ENCODE measurements at places on chromosomes 7 and 10.
A peak's percentile ranks its signal among the peaks of the same experiment; 100 is the strongest.

- no peak for DNase-seq
Observed at GRCh38 chr10:131773370-131774343, 127.2 kb upstream of the PPP2R2D start.

- DNase-seq = no peak
Observed at GRCh38 chr10:1272777-1273161, 216.6 kb downstream of the WDR37 start.

DNA sequence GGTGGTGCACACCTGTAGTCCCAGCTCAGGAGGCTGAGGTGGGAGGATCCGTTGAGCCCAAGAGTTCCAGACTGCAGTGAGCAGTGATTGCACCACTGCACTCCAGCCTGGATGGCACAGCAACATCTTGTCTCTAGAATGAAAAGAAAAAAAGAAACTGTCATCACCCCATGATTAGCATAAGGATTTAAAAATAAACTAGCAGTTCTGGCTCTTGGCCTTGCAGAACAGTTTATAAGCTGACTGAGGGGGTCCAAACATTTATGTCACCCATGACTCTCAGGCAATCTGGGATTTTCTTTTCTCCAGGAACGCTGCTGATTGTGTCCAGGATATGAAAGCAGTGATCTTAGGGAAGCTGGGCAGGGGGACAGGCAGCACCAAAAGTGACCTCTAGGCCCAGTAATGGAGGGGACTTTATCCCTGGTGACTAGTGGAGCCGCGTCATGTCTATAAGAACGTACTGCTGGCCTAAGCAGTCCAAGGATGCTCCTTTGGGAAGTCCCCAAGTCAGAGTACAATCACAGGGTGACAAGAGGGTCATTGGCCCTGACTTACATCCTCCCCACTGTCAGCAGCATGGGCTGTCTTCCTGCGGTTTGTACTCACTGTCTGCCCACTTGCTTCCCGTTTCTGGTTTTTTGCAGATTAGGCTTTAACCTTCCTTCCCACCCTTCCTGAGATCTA, 177.4 kb downstream of the ARHGAP12 start:
- no peak for DNase-seq

DNA sequence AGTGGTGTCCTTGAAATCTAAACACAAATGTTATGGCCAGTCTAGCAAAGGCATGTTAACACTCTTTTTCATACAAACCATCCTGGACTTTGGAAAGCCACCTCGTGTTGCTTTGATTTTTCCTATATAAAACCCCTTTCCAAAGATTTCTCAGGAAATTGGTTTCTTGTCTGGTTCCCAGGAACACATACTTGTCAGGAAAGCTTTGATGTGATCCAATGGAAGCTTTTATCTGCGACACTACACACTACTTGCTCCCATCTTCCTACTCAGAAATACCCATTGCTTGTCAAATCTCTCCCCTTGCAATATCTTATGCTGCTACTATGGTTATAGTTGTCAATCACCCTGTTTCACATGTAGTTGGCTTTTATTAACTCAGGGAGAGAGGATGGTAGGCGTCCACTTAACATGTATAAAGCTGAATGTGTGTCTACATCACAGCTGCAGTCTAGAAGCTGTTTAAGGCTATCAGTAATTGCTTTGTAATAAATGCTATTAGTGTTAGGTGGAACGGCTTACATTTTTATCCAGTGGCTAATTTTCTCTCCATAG, 189.6 kb downstream of the GPAM start:
- no peak for DNase-seq

- peak; percentile 98 for DNase-seq
Observed at GRCh38 chr10:126247446-126247975, 140.8 kb downstream of the ADAM12 start.

GRCh38 chr10:24360282-24361127, 151.6 kb downstream of the KIAA1217 start:
- no peak for DNase-seq

GRCh38 chr7:120272701-120273475, at the start of gene KCND2:
TSS of gene KCND2 (plus strand) at chr7:120273175.
- no peak for DNase-seq

GRCh38 chr10:79413196-79413595, 32.2 kb downstream of the ZCCHC24 start:
- DNase-seq = no peak

GRCh38 chr10:18681366-18681765, 22.1 kb downstream of the ARL5B start:
- peak; percentile 36 for DNase-seq

- DNase-seq = no peak
Observed at GRCh38 chr10:33087152-33087551, 129.1 kb upstream of the ITGB1 start.

DNA sequence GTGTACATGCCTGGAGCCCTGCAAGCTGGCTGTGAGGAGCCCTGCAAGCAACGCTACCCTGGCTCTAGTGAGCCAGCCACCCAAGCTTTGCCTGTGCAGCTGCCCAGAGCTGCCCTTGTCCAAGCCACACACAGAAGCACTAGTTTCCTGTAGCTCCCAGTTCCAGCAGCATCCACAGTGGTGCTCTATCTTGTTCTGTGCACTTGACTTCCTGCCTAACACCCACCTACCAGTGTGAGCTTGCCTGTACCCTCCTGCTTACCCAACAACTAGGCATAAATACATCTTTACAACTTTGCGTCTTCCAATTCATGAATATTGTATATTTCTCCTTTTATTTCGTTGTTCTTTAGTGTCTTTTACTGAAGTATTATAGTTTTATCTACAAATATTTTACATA, 32.2 kb upstream of the ZNF518A start:
- no peak for DNase-seq

GRCh38 chr10:117260084-117260483, 19.2 kb downstream of the SLC18A2 start:
- DNase-seq = no peak

DNA sequence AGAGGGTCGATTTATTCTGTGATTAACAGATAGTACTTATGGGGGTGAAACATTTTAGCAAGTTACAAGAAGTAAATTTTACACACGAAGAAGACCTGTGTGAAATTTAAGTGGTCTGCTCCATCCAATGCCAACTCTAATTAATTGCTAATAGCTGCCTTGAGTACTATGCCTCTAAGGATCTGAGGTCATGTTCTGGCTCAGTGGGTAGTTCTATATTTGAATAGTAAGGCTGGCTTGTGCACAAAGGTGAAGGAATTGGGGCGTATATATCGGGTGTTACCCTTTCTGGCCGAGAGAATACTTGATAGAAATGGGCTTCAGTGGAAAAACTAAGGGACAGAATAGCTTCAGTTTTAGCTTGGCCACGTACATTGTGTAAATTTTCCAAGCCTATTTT, 345.2 kb upstream of the ANKRD30A start:
- no peak for DNase-seq

DNA sequence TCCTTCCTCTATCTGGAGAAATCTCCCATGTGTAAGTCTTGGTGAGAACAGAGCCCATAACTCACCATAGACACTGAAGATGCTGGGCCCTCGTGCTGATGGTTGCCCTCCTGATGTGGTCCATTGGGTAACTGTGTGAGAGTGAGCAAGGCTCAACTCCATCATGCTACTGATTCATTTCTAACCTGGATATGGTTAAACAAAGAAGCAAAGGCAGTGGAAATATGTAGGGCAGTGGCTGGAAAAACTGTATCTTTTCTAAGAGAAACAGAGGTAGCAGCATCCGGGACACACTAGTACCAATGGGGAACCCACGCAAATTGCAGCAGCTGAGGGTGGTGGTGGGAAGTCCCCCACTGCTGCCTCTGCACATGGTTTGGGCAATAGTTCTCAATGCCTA, 221.7 kb downstream of the KLF6 start:
- DNase-seq = no peak

GRCh38 chr7:157604661-157605381, 268.0 kb downstream of the DNAJB6 start:
- DNase-seq = no peak

DNA sequence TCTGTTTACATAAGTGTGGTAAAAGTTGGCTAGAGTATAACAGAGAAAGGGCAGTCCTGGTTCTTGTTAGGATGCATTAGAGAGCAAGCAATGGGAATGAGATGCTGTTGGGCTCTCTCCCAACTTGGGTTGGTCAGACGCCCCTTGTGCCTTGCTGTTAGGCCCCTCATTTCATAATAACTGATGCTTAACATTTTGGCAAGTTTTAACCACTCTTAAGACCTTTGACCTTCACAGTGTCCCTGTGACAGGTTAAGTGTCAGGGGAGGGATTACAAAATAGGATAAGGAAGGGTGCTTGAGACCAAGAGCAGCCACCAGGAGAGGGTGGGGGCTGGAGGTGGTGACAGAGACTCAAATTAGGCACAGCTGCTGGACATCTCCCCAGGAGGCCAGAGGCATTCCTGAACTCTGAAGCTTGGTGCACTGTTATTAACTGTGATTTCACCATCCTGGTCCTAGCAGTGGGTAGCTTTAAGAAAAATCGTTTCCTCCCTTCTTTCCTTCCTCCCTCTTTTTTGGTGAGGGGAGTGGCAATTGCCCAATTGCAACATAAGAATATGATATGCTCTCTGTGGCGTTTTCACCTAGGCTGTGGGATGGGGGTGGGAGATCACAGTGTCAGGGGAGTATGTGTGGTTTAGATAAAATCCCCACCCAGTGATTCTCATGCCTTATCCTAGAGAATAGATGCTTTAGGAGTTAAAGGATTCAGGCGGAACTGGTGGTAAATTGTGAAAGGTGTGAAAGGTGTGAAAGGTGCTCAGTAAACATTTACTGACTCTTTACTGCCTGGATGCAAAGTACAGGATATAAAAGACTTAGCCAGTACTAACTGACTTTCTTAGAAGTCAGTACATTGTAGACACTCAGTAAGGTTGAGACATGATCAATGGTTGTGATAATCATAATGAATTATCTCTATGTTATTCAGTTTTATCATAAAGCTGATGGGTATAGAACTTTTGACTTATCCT, 270.5 kb downstream of the BICC1 start:
- DNase-seq = peak; percentile 53

DNA sequence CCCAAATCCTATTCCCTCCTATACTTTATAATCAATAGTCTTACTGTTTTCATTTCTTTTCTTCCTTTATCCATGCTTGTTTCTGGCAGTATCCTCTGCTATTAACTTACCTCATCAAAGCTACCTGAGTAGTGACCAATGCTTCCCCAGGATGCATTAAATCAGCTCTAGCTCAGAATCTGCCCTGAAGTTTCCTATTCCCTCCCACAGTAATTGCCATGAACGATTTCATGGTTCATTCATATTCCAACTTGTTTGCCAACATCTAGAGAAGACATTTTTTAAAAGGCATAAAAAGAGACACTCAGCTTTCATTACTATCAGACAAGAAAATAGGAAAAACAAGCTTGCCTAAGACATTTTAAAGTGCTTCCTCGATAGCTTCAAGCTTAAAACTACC, 42.3 kb downstream of the COA1 start:
- DNase-seq = no peak

DNA sequence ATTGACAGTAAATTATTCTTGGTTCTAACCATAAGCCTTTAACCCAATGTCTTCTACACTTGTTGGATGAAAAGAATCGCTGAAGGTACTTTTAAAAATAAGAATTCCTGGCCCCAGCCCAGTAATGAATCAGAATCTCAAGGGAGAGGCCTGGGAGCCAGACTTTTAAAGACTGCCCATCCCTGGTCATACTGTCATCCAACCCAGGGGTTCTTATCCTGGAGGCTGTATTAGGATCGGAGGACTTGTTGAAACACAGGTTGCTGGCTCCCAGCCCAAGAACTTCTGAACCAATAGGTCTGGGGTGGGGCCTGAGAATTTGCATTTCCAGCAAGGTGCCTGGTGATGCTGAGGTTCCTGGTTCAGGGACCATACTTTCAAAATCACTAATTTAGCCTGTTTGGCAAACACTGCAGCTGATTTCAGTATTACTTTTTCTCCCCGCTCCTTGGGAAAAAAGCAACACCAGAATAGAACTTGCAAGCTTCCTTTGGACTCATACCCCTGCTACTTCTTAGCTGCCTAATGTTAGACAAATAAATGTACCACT, 79.5 kb upstream of the FAM133B start:
- no peak for DNase-seq

- DNase-seq = no peak
Observed at GRCh38 chr10:79313911-79314439, 33.3 kb upstream of the PPIF start.

GRCh38 chr7:117951691-117952280, 78.5 kb upstream of the CTTNBP2 start:
- DNase-seq = no peak

DNA sequence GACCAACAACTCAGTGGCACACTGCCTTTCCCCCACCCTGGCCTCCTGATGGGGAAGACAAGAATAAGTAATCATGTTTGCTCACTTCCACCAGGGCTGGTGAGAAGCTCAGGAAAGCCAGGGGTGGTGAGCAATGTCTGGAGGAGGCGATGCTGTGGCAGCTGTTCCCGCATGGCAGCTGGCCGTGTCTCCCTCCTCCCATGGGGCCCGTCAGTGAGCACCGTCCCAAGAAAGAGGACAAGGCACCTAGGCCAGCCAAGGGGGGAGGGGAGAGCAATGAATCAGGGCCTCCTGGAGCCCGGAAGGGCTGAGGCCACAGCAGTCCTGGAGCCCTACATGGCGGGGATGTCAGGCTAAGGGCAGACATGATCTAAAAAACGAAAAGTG, 69.2 kb upstream of the INSIG1 start:
- no peak for DNase-seq

DNA sequence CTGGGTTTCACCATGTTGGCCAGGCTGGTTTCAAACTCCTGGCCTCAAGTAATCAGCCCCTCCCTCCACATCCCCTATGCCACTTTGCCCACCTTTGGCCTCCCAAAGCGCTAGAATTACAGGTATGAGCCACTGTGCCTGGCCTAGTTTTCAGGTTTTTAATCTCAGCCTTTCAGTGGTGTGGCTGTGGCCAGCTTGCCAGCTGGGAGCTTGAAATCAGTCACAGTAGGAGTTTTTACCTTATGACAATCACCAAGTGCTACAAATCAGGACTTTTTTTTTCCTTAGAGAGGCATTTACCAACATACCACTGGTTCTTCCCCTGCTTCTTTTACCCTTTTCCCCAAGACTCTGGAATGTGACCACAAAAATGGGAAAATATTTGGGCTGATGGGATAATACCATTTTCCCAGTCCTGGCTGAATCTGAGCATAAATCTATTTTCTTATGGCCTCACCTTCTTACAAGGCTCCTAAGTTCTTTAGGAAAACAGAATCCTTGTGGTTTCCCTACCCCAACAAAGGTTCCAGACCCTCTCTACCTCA, 6.2 kb downstream of the STEAP4 start:
- no peak for DNase-seq

GRCh38 chr7:79619216-79619615, 165.7 kb upstream of the MAGI2 start:
- no peak for DNase-seq

Measured in skeletal muscle cell (primary cell).